Activated CD4-positive, alpha-beta T cell treated with anti-CD3 and anti-CD28 coated beads for 1 hour (primary cell): ENCODE measurements at places on chromosomes 12 and 14.

DNA sequence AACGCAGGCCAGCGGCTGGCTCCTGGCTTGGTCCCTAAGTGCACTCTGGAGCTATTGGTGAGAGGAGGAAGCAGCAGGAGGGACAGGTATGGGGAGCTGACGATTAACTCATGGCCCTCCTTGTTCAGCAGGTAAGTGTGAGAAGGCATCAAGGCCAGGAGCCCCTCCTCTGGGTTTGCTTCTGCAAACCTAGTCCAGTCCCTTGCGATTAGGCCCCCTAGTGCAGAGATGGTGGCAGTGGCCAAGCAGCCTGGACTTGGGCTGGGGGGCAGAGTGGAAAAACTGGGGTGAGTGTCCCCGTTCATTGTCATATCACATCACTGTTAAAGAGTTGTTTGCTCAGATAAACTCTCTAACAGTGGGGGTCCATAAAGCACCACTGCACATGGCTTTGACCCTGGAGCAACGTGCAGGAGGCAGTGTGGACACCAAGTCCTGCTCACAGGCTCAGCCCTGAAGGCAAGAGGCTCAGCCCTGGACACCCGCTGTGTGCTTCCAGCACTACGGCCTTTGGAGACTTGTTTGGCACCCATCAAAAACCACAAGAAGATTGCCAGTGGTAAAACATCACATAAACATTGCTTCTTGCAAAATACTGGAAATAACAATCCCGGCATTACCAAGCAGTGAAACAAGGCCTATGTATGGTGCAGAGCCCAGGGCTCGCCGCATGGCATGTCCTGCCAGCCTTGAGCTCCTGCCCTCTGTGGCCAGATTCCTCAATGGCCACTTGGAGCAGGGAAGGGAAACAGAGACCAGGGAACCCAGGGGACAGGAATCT is 184.3 kb upstream of the RTL1 start:
- no peak for DNase-seq

- no peak for DNase-seq
Measured at GRCh38 chr12:68018315-68018714, 29.1 kb downstream of the IFNG-AS1 start.

DNA sequence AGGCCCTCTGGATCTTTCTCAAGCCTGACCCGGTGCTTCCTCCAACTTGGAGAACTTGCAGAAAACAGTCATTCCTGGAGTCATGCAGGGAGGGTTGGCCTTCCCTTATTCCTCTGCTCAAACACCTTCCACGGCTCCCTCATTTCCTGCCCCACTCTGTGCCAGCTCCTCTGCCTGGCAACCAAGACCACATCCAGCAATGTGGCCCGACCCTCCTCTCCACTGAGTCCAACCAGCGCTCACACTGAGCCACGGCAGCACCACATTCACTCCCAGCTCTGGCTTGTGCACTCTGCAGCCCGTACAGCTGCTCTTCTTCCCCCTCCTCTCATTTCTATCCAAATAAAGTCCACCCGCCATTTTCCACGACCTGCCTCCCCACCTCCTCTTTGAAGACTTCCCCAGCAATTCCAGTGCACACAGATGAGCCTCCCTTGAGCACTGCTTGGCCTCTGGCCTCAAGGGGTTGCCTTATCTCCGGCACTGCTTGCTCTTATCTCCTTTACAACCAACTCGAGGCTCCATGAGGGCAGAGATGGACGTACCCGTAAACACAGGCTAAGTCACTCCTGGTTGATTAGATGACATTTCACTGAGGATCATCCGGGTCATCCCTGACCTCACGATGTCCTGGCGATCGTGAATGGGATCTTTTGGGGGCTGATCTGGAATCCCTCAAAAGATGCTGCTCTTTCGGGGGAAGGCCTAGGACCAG is 5.4 kb downstream of the PGF start:
- no peak for DNase-seq

DNA sequence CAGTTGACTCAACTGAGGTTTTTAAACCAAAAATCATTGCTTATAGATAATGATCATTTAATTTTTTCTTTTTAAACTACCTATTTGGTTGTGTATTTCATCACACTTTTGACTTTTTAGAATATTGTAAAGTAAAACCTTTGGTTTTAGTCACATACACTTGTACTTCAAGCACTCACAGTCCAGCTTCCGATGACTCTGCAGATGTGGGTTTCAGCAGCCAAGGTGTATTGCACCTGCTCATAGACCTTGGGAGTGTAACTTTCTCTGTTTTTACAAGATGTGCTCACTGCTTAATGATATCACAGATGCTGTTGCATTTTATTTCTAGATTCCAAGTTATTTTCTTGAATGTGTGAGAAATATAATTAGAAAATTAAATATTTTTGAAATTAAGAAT is 188.3 kb upstream of the SLC38A2 start:
- no peak for DNase-seq

GRCh38 chr14:26663506-26663905 is 65.7 kb upstream of the NOVA1 start:
- DNase-seq = no peak

DNA sequence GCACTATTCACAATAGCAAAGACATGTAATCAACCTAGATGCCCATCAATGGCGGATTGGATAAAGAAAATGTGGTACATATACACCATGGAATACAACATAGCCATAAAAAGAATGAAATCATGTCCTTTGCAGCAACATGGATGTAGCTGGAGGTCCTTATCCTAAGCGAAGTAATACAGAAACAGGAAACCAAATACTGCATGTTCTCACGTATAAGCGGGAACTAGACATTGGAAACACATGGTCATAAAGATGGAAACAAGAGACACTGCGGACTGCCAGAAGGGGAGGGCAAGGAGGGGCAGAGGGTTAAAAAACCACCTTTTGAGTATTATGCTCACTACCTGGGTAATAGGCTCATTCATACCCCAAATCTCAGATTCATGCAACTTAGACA is 234.1 kb upstream of the PLXNC1 start:
- DNase-seq = no peak

DNA sequence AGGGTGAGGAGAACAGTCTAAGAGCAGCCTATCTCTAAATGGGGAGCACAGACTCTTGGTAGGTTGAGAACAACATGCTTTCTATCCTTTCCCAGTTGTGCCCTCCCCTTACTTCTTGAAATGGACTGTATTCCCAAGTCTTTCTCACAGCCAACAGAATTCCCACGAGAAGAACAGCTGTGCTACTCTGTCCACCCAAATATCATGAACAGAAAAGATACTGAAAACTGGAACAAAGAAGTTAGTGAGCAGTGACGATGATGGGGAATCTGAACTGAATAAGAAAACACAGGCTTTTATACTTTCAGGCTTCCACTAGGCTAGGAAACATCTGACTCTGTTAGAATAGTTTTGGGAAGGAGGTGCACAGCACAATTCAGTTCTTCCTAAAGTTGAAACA is 3.4 kb downstream of the NACA start:
- DNase-seq = no peak

DNA sequence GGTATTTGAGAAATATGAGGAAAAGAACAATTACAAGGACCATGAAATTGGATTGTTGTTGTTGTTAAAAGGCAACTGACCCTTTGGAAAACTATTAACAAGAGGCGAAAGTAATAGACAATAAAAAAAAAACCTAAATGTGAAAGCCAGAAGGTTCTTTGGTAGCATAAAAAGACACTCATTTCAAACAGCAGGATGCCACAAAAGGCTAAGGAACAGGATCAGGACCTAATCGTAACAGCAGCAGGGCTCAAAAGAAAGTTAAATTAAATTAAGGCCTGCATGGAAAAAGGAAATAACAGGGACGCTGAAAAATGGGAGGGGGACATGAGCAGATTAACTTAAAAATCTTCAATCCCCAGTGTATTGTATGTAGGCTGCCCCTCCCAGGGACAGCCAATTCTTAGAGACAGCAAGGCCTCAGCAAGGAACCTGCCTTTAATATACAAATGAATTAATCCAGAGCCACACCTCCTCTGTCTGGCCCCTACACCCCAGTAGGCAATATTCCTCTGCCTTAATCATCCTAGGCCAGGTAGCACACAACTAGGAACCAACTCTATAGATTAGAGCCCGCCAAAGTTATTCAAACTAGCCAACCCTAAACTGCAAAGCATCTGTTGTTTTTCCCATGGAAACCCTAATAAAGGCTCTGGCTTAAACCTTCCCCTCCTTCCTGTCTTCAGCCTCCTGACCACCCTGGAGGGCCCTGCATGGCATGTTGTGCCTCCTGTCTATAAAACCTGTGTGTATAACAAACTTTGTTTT is 28.4 kb upstream of the AP4S1 start:
- no peak for DNase-seq

- no peak for DNase-seq
Measured at GRCh38 chr12:27497446-27497845, 26.6 kb upstream of the PPFIBP1 start.

DNA sequence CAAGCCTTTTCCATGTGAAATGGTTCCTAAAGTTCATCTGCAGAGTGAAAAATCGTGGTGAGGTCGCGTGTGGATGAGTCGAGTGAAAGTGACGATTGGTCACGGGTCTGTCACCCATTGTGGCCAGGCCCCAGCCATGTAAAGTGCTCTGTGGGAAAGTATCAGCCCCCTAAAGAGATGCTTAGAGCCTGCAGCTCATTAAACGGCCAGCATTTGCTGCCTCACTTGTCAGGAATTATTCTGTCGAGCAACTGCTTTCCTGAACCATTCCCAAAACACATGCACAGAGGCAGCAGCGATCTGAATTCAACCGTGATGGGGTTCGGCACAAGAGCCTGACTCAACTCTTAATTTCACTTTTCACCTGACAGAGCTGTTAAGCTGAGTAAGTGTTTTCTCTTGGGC is 16.0 kb downstream of the DBX2 start:
- DNase-seq = no peak

DNA sequence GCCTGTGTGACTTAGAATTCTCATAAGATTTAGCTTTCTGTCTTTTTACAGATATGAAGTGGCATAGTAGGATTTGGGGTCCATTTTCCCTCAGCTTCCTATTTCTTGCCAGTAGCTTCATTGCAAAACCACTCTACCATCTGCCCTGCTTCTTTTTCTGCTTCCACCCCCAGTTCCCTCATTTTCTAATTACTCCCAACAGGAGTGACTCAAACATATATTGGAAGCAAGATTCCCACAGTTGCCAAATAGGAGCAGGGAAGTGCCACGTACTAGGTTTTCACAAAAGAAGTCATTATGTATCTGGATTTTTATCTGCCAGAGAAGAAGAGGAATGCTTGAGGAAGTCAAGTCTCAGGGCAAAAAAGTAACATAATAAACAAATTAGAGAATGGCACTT is 64.1 kb downstream of the ANO4 start:
- DNase-seq = no peak

DNA sequence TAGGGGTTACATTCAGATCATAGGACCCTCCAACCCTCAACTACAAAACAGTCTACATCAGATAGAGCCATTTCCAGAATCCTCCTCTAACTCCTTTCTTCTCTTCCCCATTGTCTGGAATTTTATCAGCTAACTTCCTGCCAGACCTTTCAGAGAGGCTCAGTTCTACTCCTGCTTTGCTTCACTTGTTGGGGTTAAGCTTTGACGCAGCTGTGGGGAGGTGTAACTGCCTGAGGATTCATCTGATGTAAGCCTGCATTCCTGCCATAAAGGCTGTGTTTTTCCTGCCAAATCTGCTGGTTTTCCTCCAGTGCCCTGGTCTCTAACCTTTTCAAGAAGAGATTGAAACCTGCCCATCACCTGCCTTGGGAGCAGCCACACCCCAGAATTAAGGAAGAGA is 16.9 kb downstream of the DHRS2 start:
- no peak for DNase-seq

DNA sequence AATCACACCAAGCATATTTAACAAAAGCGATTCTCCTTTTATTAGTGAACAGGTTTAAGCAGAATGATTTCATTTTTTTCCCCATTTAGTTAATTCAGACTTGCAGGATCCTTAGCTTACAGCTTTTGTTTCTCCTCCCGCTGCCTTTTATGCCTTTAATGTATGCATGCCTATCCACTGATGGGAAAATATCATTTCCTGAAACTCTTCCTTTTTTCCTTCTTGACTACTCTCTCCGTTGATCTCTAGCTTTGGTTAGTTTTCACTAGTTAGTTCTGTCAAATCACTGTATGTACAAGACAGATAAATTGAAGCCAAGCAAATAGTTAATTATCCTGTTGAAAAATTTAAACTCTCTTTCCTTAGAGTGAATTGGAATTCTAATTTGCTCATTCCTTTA is 26.3 kb downstream of the NKX2-1 start:
- no peak for DNase-seq

DNA sequence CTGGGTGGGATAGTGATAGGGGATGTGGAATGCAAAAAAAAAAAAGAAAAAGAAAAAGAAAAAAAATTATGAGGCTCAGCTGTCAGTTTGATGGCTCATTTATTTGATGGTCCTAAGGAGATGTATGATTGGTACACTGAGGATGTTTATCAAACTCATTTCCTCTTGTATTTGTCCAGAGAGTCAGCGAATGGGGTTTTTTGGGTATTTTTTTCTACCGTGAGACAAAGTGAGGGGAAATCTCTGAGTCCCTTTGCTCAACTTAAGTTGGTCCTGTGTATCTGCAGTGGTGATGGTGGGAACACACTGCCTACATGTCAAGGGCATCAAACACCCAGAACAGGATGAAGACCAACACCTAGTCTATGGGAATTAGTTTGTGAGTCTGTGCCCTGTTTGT is 176.9 kb upstream of the HIF1A start:
- no peak for DNase-seq

DNA sequence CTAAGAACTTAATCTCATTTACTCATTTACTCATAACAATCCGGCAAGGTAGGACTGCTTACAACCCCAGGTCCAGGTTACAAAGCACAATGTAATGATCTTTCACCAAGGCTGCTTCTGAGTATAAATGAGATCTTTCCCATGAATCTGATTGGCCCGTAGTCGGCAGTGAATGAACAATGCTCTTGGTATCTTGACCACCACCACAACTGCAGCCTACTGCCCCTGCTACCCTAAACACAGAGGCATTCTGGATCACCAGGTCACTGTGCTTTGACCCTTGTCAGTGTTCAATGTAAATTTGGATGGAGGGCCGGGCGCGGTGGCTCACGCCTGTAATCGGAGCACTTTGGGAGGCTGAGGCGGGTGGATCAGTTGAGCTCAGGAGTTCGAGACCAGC is 15.9 kb downstream of the FAM181A start:
- DNase-seq = no peak

DNA sequence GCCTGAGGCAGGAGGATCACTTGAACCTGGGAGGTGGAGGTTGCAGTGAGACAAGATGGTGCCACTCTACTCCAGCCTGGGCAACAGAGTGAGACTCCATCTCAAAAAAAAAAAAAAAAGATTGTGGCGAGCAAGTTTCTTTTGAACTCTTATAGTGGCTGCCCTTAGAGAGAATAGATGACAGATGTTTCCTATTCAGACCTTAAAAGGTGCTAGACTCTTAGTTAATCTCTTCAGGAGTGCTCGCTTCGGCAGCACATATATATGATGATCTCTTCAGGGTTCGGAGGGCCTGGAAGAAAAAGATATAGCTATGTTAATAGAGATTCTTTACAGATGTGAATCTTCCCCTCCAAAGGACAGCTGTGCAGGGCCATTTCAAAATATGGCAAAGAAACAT is 73.1 kb upstream of the AMN1 start:
- DNase-seq = no peak

DNA sequence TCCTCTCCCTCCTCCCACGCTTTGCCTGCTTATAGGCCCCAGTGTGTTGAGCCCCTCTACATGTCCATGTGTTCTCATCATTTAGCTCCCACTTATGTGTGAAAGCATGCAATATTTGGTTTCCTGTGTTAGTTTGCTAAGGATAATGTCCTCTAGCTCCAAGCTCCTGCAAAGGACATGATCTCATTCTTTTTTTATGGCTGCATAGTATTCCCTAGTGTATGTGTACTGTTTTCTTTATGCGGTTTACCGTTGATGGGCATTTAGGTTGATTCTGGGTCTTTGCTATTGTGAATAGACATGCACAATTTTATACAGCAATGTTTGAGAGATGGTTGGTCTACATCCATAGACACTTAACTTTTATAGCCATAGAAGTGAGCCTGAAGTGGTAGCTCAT is 5.1 kb downstream of the RESF1 start:
- no peak for DNase-seq
